Dermis blood vessel endothelial cell (primary cell): ENCODE measurements at places on chromosomes 1 and 21. TPM values are rescaled to one million over a fixed set of nuclear protein-coding genes. Genes with fewer than 3 reads are reported as not detected.

GRCh38 chr1:88581703-88582102 is 102.4 kb upstream of the PKN2 start:
- no peak for DNase-seq

Gene NME7
- 18.0 and 26.8 TPM in 2 replicates for total RNA-seq

DNA sequence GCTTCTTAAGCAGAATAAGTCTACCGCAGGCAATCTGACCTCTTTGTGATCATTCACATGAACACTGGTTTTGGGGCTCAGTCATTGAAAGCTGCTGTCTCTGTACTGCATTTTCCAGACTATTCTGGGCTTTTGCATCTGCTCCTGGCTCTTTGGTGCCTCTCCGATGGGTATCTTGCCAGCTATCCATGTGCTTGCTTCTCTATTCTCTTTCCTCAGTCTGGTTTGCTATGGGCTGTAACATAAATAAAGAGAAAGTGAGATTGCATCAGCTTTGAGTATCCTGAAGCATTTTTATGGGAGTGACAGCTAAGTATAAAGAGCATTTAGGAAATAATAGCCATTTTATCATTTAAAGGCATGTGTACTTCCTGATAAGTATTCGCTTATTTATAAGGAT is 70.7 kb downstream of the C1orf21 start:
- DNase-seq, result no peak

Gene PTPN7
- total RNA-seq, result 0.09 and 0.68 TPM in 2 replicates

- no peak for DNase-seq
These were observed 29.4 kb upstream of the RAB3GAP2 start for GRCh38 chr1:220301630-220302029.

Gene CELSR2
- 1.4 and 1.8 TPM in 2 replicates for total RNA-seq

- DNase-seq, result no peak
These were observed 31.8 kb downstream of the FBXO2 start for GRCh38 chr1:11622398-11622797.

DNA sequence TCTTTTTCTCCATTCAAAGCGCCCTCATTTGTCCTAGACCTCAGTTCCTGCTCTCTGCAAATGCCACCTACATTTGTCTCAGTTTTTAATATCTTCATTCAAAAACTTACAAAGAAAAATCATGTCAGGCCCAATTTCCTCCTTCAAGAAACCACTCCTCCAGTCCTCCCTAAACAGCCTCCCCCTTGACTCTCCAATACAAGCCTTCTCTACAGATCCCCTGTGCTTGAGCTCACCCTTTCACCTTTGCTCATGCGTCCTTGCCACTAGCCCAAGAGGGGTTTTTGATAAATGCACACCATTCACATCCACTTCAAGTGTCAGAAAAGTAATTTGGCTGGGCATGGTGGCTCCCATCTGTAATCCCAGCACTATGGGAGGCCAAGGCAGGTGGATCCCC is 140.6 kb downstream of the RERE start:
- no peak for DNase-seq

Gene AMY2A
- total RNA-seq, result not detected in 2 replicates

DNA sequence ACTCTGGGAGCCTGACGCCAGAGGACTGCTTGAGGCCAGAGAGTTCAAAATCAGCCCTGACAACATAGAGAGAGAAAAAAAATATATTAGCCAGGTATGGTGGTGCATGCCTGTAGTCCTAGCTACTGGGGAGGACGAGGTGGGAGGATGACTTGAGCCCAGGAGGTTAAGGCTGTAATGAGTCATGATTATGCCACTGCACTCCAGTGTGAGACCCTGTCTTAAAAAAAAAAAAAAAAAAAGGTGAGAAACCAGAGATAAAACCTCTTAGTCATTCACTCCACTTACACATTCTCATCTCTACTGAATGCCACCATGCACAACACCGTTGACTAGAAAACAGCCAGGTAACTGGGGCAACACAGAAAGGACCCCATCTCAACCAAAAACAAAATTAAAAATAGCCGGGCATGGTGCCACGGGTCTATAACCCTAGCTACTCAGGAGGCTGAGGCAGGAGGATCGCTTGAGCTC is 178.1 kb downstream of the SLC45A1 start:
- DNase-seq, result no peak

Gene NFYC
- 19.2 and 29.5 TPM in 2 replicates for total RNA-seq

DNA sequence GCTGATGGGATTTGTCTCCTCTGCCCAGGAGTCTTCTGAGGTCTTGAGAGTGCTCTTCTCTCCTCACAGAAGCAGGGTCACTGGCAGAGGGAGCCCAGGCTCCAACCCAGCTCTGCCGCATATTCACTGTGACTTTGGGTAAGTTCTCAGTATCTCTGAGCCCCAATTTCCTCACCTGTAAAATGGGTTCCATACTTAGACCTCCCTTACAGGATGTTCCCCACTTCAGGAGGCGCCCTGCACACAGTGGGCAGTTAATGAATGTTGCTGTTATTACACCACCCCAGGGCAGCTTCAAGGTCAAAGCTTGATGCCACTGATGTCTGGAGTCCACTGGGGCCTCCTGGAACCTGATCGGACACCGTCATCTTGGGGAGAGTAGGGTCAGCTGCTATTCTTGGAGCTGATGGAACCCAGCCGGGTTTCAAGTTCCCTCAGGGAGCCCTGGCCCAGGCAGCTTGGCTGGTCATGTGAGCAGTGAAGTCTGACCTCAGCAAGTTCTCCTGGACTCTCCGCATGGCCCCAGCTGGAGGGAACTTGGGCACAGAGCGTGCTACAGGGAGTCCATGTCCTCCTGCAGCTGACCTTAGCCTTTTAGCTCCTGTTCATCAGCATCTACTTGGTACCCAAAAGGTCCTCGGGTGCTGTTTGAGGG is 21.8 kb downstream of the COA7 start:
- DNase-seq, result no peak

DNA sequence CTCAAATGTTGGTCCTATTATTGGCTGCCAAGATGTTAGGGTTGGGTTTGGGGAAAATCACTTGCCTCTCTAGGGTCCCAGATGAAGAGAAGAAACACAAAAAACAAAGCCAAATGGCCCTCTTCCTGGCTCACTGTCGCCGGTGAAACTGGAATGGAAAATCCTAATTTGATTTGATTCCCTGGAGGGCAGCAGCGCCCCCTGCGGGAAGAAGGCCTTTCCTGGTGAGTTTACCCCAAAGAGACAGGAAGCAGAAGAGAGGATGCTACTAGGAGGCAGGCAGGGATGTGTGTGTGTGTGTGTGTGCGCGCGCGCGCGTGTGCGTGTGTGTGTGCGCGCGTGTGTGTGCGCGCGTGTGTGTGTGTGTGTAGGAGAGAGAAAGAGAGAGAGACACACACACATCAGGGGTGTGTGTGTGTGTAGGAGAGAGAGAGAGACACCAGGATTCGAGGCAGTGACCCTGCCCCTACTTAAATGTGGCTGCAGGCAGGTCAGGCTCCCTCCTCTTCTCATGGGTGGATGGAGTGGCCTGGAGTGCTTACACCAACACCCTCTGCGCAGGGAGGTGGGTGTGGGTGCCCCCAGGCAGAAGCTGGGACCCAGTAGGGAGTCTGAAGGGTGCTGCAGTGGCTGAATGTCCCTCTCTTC is 3.1 kb upstream of the SELENON start:
- DNase-seq, result peak; percentile 85

- no peak for DNase-seq
These were observed 31.0 kb upstream of the PHGDH start for GRCh38 chr1:119680723-119681122.

DNA sequence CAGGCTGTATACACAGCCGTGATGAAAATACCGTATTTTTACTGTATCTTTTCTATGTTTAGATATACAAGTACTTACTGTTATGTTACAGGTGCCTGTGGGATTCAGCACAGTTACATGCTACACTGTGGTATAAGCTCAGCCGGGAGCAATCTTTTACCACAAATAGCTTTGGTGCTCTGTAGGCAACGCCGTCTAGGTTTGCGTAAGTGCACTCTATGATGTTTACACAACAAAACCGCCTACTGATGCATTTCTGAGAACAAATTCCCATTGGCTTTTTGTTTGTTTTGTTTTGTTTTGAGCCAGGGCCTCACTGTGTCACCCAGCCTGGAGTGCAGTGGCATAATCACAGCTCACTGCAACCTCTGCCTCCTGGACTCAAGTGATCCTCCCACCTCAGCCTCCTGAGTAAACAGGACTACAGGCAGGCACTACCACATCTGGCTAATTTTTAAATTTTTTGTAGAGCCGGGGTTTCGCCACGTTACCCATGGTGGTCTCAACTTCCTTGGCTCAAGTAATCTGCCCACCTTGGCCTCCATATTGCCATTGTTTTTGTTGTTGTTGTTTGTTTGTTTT is 81.0 kb downstream of the SCCPDH start:
- no peak for DNase-seq

Gene PIK3R3
- total RNA-seq, result 15.8 and 21.0 TPM in 2 replicates

DNA sequence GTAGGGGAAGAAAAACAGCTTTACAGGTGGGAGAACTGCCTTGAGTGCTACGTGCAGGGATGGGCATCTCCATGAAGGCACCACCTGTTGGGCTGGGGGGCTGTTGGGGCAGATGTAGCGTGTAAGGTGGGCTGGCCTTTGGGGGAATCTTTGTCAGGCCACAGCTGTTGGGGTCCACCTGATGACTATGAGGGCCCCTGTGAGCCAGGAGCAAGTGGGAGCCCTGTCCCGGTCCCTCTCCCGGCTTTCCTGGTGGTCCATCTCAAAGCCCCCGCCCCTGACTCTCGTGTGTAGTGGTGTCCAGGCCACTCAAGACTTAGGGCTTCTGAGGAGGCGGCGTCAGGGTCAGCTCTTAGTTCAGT is 13.5 kb downstream of the SLC37A1 start:
- no peak for DNase-seq

Gene FOXO6
- total RNA-seq, result 0.05 TPM in 1 of 2 replicates, not detected in the other

GRCh38 chr21:36135391-36136102 is 668 bp downstream of the CBR3 start:
- DNase-seq, result peak; percentile 75

- no peak for DNase-seq
These were observed 6.6 kb upstream of the DDAH1 start for GRCh38 chr1:85471558-85471957.

Gene AMY1A
- not detected in 2 replicates for total RNA-seq

DNA sequence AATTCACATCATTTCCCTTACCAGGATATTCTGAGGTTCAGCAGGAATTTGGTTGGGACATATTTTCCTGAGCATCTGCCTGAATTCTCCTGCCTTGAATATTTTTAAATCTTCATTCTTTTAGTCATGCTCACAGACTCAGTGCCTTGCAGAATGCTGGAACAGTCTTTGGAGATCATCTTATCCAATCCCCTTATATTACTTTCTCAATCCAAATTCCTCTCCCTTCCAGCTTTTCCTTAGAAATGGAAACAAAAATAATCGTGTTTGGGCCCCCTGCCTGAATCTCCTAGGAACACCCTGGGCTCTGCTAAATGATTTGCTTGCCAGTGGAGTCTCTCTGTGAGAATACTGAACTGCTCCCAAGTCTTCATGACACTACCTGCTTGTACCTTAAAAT is 38.4 kb downstream of the LHX8 start:
- DNase-seq, result no peak

- no peak for DNase-seq
These were observed 17.0 kb upstream of the RAP1GAP start for GRCh38 chr1:21685946-21686678.

DNA sequence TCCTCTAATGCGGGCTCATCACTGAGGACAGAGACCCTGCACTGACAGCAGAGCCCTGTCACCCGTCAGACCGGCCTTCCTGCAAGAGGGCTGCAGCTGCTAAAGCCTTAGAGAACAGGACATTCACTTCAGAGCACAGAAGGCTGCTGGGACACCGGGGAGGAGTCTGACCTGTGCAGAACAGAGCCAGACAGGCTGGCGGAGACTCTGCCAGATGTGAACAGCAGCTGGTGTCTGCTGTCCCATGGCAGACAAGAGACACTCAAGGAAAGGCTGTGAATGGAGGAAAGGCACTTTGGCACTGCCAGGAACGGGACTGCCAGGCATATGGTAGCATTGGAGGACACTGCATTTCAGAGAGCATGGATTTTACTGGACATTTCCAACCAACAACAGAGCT is 21.4 kb downstream of the MRAP start:
- DNase-seq, result no peak

Gene PLXNA2
- total RNA-seq, result 54.8 and 95.8 TPM in 2 replicates

DNA sequence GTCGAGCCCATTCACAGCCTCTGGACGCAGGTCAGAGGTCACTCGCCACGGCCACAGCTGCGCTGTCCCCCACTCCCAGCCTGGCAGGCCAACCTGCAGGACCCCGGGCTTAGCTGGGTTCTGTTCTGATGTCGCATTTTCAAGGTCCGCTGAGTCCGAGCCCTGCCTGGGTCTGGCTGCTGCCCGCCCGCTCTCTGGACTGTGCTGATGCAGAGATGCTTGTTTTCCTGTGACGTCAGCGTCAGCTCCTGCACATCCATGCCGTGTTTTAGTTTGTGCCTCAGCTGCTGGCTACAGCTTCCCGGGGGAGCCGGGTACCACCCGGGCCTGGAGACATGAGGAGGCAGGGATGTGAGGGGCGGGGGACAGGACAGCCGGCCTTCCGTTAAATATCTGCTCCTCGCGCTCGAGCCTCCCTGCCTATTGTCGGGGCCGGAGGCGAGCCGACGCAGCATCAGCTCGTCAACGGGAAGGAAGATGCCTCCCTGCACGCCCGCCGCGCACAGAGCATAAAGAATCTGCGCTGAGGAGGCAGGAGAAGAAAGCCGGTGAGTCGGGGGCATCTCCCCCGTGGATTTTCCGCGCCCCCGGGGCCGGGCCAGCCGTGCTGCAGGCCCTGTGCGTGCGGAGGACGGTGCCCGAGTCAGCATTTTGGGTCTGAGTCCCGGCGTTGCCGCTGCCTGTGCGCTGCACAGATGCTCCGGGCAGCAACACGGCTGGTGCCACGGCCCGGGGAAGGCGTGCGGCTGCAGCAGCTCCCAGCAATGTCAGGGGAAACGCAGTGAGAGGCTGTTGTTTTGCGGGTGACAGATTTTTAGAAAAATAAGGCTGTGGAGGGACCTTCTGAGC is 23.4 kb downstream of the PRKCZ start:
- peak; percentile 9 for DNase-seq

- DNase-seq, result no peak
These were observed 419.9 kb downstream of the ZP4 start for GRCh38 chr1:237470712-237471338.

GRCh38 chr1:28050776-28051175 is 37.6 kb downstream of the EYA3 start:
- no peak for DNase-seq

Gene RBM11
- total RNA-seq, result not detected in 2 replicates

DNA sequence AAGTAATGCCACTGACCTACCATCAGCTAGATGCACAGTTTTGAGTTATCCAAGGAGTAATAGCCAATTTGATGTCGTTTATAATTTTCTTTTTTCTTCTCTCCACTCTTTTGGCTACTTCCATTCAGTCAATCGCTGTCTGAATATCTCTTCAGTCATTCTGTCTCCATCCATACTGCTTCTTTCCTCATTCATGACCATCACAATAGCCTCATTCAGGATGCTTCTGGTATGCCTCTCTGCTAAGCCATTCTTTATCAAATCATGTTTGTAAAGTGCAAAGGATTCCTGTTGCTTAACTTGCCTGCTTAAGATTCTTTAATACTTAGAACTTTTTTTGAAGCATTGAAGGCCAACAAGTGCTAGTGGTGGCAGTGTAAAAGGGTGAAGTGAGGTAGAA is 20.2 kb downstream of the TYW3 start:
- no peak for DNase-seq

Gene SLFNL1
- 0.19 and 0.51 TPM in 2 replicates for total RNA-seq

Gene NKAIN1
- total RNA-seq, result 0.70 TPM in 1 of 2 replicates, not detected in the other

GRCh38 chr1:20878799-20879198 is 91.7 kb upstream of the HP1BP3 start:
- DNase-seq, result no peak

GRCh38 chr1:209062863-209063262 is 520.7 kb upstream of the CAMK1G start:
- no peak for DNase-seq
